ENCODE measurements at places on chromosomes 6 and 20.

- DNase-seq, result peak; percentile 98
These were observed at the start of gene OSTM1 for GRCh38 chr6:108074359-108075144. Gene OSTM1, minus strand, starts transcription at chr6:108074741. Its CDS starts 90 bp downstream, at chr6:108074651.

DNA sequence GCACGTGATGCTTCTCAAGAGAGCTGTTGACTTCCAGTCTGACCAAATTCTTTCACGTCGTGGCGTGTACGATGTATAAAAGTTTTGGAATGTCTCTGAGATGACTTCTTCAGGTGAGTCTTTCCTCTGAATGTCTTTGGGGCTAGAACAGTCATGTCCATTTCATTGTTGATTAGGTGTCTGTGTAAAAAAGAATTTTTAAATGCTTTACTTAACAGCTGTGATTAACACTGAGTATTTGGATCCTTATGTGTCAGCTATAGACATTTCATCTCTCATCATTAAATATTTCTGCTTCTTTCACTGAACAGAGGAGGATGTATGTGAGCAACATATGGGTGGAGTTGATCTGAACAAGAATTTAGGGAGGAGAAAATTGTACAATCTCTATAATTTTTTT lies 29.3 kb upstream of the KIF13A start:
- DNase-seq, result no peak

GRCh38 chr20:43987531-43987930 lies 72.9 kb downstream of the TOX2 start:
- no peak for DNase-seq

GRCh38 chr20:58077282-58077681 lies 151.2 kb downstream of the ANKRD60 start:
- peak; percentile 13 for DNase-seq

- DNase-seq, result no peak
These were observed 57.8 kb upstream of the TPD52L1 start for GRCh38 chr6:125095580-125096301.

GRCh38 chr20:6829510-6830116 lies 62.1 kb downstream of the BMP2 start:
- no peak for DNase-seq

- DNase-seq, result no peak
These were observed 85.4 kb downstream of the EYA4 start for GRCh38 chr6:133326584-133326983.

- no peak for DNase-seq
These were observed 43.5 kb upstream of the RIN2 start for GRCh38 chr20:19714579-19714840.

DNA sequence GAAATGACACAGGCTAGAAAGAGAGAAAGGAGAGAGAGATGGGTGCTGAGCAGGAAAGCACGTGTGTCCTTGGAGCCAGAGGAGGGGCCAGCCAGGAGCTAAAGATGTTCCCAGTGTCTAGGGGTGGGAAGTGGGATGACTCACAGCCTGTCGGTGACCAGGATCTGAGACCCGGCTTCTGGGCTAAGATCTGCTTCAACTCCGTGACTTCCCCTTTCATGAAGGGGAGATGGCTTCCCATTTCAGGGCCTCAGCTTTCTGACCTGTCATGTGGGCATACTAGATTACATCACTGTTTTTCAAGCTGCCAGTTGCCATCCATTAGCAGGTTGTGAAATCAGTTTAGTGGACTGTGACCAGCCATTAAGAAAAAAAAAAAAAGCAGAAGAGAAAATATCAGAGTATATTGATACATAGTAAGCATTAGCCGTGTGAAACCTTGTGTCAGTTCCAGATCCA lies 5.4 kb downstream of the TGM3 start:
- DNase-seq, result no peak

GRCh38 chr20:46388937-46389336 lies 17.5 kb downstream of the ELMO2 start:
- no peak for DNase-seq

GRCh38 chr6:162116902-162117525 lies 610.6 kb downstream of the PRKN start:
- no peak for DNase-seq

GRCh38 chr20:62080249-62080990 lies 14.7 kb upstream of the TAF4 start:
- DNase-seq, result no peak

DNA sequence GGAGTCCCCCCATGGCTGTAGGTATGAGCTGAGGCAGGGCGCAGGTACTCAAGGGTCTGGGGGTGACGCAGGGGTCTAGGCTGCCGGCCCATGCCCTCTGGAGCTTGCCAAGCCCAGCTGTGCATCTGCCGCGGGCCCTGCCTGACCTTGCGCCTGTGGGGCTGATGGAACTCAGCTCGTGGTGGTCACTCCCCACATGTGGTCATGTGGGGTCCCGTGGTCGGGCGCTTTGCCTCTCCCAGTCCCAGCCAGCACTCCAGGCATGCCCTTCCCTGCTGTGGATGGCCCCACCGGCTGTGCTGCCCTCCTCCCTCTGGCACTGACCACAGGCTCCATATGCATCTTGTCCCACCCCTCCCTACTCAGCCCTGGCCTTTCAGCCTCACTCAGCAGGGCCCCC lies 57.3 kb downstream of the RPP40 start:
- DNase-seq, result no peak

DNA sequence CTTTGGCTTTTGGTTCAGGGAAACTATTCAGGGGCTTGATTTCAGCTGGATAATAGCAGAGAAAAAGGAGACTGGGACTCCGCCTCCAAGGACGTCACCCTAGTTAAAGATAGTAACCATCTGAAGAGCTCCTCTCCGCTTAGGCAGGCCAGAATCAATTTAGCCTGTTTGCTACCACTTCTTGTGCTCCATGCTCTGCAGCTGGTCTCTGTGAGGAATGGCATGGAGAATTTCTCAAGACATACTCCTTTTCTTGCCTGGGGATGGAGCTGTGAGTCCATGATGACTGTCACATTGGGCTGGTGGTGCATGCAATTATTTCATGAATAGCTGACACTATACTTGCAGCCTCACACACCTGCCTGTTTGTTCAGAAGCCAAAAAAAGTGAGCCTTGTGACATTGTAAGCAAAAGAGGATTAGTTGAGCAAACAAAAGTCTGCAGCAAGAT lies 61.4 kb downstream of the TXLNB start:
- DNase-seq, result no peak

DNA sequence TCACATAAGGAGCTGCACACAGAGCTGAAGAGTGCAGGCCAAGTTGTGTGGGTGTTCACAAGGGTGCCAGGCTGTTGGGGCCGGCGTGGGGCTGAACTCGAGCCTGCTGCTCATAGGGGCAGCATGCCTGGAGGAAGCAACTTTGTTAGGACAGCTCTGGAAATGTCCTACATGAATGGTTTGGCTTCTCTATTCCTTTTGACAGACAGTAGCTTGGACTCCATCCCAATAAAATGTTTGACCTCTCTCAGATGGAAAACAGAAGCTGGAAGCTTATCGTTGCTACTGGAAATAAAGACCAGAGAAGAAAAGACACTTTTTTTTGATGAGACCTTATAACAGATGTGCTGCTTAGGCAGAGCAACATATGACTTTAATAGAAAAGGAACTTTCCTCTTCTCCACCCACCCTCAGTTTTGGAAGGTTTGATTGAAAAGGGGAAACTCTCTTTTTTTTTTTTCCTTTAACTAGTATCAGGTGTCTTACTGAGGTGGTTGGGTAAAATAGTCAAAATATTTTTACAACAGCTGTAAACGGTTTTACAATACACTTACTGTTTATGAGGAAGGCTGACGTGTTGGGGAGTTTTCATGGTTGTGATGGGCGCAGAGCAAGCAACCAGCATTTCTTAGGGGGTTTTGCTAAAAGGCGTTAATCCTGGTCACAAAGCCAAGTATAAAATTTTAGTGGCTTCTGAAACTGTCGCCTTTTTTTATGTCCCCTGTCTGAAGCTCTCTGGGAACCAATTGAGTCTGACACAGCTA lies 80.7 kb upstream of the EEF1E1 start:
- DNase-seq, result no peak

DNA sequence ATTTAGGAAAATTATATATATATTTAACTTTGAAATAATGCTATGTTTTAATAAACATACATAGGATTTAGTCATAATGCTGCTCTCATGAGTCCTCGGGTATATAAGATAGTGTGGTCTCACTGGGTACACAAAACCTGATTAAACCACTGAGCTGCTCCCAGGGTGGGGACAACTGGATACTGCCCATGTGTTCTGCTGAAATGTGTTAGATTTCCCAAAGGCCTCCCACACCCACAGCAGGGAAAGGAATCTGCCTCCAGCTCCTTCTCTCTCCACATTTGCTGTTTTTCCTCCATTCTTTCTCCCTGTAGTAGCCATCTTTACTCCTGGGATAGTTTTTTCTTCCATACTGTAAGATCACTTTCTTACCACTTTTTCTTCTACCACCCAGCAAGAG lies 69.2 kb upstream of the TRAF3IP2 start:
- DNase-seq, result no peak

DNA sequence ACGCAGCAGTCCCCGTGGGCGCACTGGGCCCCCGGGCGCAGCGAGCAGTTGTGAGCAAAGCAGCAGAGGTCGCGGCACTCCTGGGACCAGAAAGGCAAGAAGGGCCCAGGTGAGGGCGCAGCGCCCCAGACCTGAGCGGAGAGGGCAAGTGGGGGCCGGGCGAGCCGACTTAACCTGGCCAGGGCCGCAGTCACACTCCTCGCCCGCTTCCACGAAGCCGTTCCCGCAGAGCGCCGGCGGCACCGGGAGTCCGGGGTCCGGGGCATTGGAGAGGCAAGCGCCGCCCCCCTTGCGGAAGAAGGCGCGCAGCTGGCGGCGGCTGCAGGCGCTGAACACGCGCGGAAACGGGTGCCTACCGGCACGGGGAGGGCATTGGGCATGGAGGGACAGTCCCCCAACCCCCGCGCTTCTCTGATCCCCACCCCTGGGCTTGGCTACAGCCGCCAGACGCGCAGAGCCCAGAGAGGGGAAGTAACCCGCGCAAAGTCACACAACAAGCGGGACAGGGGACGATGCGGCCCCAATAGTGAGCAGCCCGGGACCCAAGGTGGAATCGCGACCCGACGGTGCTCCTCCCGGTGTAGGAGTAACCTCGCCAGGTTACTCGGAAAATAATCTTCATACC lies 9.2 kb downstream of the ADAM33 start:
- no peak for DNase-seq

DNA sequence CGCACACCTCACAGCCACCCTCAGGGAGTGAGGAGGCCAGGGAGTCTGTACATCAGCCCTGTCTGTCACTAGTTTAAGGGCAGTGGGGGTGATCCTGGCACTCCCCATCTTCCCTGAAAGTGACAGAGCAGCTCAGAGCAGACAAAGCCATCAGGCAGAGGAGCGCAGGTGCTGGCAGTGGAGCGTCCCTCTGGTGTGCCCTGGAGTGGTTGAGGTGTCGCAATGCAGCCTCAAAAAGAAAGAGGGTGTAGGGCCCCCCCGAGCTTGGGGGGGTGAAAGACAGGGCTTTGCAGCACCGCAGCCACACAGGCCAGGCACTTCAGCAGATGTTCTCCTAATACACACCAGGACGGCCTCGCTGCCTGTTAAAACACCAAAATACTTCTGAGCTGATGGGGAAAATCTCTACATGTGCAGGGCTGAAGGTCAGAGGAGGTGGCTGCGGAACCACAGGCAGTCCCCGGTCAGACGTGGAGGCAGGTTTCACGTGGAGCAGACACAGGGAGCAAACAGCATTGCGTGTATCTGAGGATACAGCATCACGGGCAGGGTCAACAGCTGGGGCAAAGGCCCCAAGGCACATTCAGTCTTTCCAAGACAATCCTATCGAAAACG lies 69.5 kb downstream of the PREX1 start:
- DNase-seq, result no peak

DNA sequence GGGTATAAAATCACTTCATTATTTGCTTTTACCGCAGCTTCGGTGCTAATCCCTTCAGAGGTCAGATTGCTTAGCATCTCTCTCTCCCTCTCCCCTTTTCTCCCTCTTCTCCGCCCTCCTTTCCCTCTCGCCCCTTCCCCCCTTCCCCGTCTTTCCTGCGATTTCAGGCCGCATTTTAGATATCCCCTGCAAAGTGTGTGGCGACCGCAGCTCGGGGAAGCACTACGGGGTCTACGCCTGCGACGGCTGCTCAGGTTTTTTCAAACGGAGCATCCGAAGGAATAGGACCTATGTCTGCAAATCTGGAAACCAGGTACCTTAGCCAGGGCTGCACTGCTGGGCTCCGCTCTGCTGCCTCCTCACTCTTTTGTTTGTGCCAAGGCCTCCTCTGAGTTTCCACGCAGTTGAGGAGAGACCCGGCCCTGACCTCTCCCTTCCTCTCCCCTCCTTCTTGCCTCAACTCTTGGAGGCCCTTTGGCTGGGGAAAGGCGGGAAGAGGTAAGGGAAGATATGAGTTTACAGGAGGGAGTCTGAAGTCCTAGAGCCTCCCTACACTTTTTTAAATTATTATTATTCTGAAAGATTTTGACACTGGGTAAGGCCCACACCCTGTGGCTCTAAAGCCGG lies 5.6 kb downstream of the NR2E1 start:
- DNase-seq, result no peak

- no peak for DNase-seq
These were observed 425.5 kb downstream of the BCKDHB start for GRCh38 chr6:80531681-80532619.

- DNase-seq, result no peak
These were observed 509.5 kb upstream of the ID4 start for GRCh38 chr6:19327661-19328060.

- no peak for DNase-seq
These were observed 49.5 kb upstream of the BEND6 start for GRCh38 chr6:56905378-56905777.

DNA sequence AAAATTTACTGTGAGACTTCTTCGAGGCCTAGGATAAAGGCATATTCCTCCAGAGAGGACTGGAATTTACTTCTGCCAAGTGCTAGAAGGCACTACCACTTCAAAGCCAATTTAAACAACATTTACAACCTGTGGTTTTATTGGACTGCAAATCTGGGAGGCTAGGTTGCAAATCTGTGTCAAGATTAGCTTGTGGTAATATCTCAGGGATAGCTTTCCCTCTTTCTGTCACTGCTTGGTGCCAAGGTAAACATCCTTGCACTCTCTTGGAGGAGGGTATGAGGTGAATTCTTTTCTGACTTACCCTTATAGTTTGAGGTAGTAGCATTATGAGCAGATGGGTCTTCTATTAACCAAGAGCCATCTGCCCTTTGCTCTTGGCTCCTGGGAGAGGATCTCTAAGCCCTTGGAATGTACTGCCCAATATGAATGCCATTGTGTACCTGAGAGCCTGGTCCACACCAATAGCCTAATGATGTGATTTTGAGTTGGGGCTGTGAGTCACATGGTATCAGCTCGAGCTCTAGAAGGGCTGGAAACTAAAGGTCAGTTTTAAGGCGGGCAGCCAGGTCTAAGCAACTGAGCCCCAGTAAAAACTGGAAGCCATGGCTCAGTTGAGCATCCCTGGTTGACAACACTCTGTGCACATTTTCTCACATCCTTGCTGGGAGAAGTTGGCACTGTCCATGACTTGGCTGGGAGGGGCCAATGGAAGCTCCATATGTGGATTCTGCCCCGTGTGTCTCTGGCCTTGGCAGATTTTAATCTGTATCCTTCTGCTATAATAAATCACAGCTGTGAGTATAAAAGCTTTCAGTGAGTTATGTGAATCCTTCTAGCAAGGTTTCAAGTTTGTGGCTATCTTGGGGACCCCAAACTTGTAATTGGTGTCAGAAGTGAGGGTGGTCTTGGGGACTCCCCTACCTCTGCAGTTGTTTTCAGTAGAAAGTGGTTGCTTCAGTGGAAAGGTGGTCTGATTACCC lies 188.1 kb downstream of the UBE3D start:
- DNase-seq, result no peak
